ENCODE measurements at places on chromosomes 11 and 22. TPM values are rescaled to one million over a fixed set of nuclear protein-coding genes. Genes with fewer than 3 reads are reported as not detected.
A peak's percentile ranks its signal among the peaks of the same experiment; 100 is the strongest.

Gene EMID1
- total RNA-seq = 0.41 TPM

Gene ZNF280B
- total RNA-seq = 4.7 TPM

Gene CLDN5
- not detected for total RNA-seq

Gene PLAAT5
- total RNA-seq = 0.10 TPM

Gene PIWIL4
- 2.5 TPM for total RNA-seq

Gene SPDYC
- not detected for total RNA-seq

Gene MAPK11
- total RNA-seq = 17.7 TPM

Gene CNGA4
- 0.22 TPM for total RNA-seq

Gene JHY
- total RNA-seq = 7.7 TPM

DNA sequence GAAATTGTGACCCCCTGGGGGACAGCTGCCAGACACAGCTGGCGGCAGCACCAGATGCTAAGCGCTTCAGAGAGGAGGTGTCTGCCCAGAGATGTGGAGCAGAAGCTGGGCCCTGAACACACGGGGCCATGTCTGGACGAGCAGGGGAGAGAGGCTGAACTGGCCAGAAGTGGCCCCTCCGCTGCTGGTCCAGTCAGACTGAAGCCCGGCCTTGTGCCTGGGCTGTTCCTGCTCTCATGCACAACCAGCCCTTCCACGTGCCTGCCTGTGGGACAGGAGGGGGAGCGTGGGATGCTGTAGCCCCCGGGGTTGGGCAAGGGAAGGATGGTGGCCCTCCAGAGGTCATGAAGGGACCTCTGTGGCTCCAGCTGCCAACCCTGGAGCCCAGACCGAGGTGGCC is 1.8 kb downstream of the ADM2 start:
- DNase-seq = no peak

- DNase-seq = no peak
Measured at GRCh38 chr11:12150831-12151382, 40.5 kb downstream of the MICAL2 start.

GRCh38 chr11:135033540-135033939 is 621.5 kb upstream of the B3GAT1 start:
- DNase-seq = no peak

- DNase-seq = no peak
Measured at GRCh38 chr11:122108192-122108799, 7.7 kb downstream of the BLID start.

- DNase-seq = no peak
Measured at GRCh38 chr22:17349172-17349571, 20.1 kb upstream of the CECR2 start.

GRCh38 chr22:28761449-28761755 is 11.1 kb upstream of the CCDC117 start:
- no peak for DNase-seq

DNA sequence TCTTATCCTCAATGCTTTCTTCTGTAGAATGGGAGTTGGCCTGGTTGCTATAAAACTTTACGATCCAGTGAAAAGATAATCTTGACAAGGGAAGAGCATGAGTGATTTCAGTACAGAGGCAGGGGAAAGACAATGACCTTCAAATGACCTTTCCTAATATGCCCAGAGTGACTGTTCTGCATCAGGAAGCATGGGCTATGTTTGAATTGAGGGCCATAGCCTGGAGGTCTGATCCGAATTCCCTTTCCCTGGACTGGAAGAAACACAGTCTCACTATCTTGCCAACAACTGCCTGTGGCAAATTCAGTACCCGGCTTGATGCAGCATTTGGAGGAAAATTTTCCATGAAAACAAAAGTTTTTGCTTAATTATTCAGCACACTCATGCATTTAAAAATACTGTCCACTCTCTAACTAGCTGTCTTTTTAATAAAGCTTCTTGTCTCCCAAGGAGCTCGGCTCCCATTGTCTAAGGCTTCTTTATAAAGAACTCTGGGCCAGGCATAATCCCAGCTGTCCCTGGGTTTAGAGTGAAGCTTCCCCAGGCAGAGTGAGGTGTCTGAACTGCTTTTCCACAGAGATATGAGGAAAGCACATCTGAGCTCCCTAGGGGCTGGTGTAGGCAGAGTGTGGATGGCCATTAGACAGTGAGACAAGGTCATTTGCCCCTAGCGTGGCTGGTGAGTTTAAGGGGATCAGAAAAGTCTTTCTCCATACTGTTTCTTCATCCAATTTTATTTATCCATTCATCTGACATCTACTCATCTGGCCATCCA is 132.7 kb upstream of the CADM1 start:
- no peak for DNase-seq

DNA sequence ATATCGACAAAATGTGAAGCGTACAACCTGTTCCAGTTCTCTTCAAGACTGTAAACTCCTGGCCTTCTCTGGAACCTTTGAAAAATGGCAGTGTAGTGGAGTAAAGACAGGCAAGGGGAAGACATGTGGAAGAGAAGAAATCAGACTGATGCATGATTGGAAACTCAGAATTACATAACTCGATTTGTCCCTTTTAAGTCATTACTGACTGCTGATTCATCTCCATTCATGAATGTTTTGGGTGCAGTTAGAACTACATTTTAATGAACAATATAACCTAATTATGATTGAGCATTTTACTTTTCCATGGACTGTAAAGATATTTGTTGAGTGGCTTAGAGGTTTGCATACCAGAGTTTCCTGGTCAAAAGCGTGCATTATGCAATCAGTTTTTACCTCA is 32.9 kb downstream of the FAT3 start:
- no peak for DNase-seq

- DNase-seq = no peak
Measured at GRCh38 chr11:85540635-85541205, 86.4 kb downstream of the DLG2 start.

DNA sequence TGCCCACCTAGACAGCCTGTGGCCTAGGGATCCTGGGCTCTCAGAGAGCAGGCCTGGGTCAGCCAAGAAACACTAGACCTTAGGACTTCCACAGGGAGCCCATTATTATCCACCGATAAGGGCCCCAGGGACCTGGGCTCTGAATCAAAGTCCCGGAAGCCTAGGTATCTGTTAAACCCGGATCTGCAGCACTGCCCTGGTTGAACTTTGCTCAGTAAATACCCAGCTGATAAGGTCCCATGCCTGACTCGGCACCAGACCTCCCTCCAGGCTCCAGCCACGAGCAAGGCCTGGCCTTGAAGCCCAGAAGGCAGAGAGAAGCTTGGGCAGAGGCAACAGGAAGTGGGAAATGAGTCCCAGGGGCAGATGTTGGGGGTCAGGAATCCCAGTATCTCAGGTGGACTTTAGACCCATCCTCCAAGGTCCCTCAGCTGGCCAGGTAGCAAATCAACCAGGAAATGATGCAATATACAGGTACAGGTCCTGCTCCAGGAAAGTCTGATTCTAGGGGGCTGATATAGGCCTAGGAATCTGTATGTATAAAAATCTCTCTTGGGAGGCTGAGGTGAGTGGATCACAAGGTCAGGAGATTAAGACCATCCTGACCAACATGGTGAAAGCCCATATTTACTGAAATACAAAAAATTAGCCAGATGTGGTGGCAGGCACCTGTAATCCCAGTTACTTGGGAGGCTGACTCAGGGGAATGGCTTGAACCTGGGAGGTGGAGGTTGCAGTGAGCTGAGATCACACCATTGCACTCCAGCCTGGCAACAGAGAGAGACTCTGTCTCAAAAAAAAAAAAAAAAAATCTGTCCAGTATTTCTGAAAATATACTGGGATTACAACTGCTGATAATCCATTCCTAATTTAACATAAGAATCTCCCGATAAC is 18.7 kb downstream of the POU2AF1 start:
- DNase-seq = no peak

DNA sequence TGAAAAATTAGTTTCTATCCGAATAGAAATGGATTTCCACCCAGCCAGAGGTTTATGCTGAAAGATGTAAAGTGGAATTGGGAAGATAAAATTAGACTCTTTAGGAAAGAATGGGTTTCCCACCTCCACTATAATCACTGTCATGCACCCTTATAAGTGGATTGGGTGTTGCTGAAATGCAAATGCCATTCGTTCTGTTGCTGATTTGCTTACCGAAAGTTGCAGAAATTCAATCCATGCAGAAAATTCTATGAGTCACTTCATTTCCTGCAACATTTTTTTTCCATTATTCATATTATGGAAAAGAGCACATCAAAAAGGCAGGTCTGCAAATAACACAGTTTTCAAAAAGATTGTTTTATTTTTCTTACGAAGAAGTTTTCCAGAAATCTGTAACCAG is 65.6 kb downstream of the LDLRAD3 start:
- no peak for DNase-seq

- DNase-seq = no peak
Measured at GRCh38 chr11:102494216-102494615, 36.3 kb downstream of the MMP7 start.

- peak; percentile 6 for DNase-seq
Measured at GRCh38 chr22:38869663-38870062, 2.4 kb downstream of the CBX6 start.

GRCh38 chr11:134932761-134933160 is 520.7 kb upstream of the B3GAT1 start:
- DNase-seq = no peak

- no peak for DNase-seq
Measured at GRCh38 chr11:69039501-69039900, 9.2 kb upstream of the TPCN2 start.

DNA sequence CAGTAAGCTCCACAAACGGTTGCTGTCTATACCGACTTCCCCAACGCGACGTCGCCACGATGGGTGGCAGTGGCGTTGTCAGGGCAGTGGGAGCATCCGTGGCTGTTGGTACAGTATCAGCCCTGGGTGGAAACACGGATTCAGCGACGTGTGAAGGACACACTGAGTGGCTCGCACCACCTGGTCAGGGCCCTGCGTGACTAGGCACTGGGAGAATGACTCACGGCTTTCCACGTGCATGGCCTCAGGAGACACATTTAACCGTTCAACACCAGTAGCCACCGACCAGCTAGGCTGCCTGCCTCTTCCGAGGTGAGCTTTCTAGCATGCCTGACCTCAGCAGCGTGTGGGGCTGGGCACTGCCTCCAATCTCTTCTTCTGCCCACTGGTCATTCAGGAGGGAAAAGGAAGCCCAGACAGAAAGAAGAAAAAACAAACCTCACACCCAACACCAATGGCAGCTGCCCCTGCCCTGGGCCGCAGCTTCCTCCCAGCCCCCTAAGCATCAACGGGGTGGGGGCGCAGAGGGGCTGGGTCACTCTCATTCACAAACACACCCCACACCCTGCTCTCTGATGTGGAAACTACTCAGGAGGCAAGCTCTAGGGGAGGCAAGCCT is 59.0 kb downstream of the MYH9 start:
- no peak for DNase-seq

GRCh38 chr11:28471537-28471936 is 363.3 kb downstream of the METTL15 start:
- no peak for DNase-seq

DNA sequence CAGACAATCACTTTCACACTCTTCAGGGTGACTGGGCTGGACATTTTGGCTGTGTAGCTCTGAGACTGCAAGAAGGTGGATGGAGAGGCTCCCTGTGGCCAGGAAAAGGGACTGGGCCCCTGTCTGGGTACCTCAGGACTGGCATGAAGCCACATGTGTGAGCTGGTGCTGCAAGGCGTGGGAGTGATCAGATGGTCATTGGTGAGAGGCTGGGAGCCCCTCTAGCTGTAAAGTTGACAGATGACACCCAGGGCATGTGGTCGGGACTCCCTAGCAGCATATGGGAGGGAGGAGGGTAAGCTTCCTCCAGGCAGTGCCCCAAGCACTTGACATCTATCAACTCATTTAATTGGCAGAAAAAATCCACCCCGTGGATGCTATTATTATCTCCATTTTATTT is 18.9 kb upstream of the CABP2 start:
- DNase-seq = no peak

GRCh38 chr22:40477683-40478337 is 107.4 kb downstream of the SGSM3 start:
- DNase-seq = no peak

GRCh38 chr11:65958774-65959420 is 2.6 kb upstream of the SART1 start:
- no peak for DNase-seq

DNA sequence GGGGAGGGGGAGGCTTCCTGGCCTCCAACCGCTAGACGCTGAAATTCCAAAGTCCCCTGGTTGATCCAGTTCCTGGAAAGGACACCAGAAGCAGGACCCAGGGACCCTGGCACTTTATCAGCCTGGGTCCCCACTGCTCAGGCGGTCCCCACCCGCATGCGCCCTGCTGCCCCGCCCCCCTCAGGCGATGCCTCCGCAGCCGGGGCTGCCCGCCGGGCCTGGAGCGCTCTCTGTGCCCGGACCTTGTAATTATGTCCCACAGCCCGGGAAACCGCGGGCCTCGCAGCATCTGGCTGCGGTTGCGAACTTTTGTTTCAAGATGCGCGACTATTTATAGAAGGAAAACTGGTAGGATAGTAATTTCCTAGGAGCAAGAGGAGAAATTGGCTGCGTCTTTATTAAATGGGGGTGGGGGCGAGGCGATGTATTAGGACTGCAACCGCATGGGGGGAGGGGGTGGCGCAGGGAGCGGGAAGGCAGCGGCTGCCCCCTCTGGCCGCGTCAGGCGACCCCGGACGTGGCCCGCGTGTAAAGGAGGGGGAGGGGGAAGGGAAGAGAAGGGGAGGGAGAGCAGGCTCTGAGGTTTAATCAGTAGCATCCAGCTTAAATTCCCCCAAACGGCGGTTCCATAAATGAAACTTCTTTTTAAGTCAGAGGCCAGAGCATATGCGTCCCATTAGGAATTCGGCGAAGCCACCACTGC is 6.1 kb downstream of the WNT7B start:
- no peak for DNase-seq

DNA sequence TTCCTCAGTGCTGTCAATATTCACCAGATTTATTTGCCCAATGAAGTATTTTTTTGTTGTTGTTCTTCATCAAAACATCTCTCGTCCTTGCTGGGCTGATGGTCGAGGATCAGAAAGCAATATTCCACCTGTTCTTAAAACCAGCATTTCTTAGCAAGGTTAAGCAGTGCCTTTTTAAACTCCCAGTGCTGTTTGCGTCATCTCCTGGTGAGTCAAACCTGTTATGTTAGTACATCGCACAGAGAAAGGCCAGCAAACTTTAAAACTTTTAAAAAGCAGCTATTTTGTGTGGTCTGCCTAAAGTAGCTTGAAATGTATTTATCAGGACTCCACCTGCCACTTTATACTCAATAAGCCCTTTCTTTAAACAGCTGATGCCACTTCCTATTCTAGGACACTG is 802.0 kb downstream of the KCNA4 start:
- no peak for DNase-seq

DNA sequence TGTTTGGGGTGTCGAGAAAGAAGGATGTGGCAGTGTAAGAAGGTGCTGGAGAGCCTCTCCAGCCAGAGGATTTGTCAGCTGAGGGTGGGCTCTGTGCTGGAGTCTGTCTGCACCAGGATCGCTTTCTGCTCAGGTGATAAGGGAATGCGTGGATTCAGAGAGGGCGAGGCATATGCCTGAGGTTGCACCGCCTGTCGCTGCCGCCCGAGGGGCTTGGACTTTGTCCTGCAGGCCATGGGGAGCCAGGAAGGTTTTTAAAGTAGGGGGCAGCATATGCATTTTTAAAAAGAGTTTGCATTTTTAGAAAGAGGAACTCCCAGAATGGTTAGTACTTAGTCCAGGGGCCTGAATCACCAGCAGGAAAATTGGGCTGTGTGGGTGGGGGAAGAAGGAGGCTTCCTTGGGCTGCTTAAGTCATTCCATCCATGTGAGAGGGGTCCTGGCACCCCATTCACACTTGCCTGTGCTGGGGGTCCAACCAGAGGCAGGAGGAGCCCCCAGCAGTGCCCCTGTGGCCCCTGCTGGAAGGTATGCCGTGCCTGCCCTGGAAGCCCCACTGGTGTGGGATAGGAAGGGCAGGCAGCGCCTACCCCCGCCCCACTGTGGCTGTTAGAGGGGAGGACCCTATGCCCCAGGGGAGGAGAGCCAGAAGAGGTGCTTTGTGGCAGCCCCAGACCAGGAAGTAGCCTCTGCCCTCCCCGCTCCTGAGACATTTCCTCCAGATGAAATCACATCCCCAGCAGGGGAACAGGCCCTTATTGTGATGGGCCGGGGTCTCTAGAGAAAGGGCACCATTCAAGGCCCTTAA is 35.8 kb upstream of the MYRF start:
- no peak for DNase-seq
